ENCODE measurements at places on chromosomes 4 and X.

- DNase-seq, result no peak
Measured at GRCh38 chr4:154616731-154617130, 4.3 kb upstream of the FGG start.

GRCh38 chrX:13007519-13008188, 32.7 kb downstream of the TMSB4X start:
- DNase-seq, result no peak

GRCh38 chrX:39811376-39811775, 286.4 kb downstream of the BCOR start:
- no peak for DNase-seq

DNA sequence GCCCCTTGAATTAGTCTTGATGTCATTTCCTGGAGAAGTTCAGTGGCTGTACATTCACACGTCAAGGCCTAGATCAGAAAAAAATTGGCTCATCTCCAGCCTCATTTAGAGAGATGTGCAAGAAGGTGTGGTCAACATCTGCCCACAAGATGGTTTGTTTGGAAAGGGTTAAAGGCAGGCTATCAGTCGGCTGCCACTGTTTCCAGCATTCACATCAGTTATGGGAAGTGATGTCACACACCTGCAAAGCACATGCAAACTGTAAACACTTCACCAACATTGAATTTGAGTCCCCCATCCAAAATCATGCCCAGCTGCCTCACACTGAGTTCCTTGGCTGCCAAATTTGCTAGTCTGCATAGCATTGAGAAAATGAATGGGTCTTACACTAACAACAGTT, 498.3 kb upstream of the INTU start:
- no peak for DNase-seq

DNA sequence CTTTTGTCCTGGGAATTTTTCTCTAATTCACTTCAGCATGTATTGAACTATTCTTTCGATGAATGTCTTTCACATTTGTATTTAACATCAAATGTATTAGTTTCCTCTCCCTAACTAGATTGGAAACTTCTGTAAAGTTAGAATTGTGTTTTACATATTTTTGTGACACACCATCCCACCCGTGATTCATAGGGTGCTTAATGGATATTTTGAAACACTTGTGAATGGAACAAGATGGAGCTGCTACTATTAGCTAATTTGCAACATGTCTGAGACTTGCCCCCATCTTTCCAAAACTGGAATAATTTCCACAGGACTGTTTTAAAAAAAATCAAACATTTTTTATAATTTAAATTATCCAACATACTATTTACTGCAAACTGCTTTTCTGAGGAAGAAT, 30.2 kb upstream of the GNPDA2 start:
- DNase-seq, result no peak

GRCh38 chr4:125582302-125582701, 267.5 kb downstream of the FAT4 start:
- DNase-seq, result no peak

DNA sequence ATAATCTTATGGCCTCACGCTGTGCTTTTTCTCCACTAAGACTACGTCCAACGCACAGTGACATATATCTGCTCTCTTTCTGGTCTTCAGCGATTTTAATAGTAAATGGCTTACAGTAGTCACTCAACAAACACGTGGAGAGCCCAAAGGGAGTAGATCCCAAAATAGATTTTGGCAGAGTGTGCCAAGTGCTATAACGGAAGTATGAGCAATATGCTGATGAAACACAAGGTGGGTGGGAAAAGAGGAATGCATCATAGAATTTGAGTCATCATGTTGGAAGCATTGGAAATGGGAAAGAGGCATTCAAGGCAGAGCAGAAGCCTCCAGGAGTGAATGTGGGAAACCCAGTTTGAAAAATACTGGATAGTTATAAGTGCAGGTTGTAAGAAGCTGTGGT, 129.1 kb upstream of the LDB2 start:
- no peak for DNase-seq

DNA sequence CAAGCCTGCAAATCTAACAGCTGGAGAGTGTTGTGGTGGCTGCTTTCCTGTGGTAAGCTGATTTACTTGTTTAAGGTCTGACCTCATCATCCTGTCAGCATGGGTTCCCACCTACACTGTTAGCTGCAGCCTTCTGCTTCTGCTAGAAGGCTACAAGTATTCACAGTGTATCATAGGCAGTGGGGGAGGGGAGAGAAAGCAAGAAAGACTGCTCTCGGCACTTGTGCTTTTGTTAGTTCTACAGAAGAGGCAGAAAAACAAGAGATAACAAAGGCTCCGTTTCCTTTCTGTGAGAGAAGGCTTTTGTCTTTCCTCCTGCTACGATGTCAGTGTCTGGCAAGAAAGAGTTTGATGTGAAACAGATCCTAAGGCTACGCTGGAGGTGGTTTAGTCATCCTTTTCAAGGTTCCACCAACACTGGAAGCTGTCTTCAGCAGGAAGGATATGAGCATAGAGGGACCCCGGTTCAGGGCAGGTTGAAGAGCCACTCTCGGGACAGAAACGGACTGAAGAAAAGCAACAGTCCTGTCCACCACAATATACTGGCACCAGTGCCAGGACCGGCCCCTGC, at the start of gene KLHL4:
Gene KLHL4, plus strand, starts transcription at position 232 of the 571 bp plus-strand sequence. Its CDS starts 92 bp downstream, at position 324.
- no peak for DNase-seq

DNA sequence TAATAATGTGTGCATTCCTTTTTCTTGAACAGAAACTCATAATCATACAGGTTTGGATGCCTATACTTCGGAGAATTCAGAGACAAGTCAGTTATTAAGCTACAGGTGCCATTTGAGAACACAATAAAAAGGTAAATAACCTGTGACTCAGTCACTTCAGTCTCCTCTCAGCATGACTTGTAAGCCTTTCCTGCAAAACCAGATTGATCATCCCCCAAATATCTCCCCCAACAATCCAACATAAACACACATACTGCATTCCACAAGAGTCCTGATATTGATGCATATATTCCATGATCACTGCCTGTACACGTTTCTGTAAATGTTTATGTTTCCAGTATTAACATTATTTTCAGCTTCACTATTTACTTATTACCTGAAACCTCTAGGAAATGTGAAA, 110.8 kb downstream of the PWWP3B start:
- DNase-seq, result no peak

DNA sequence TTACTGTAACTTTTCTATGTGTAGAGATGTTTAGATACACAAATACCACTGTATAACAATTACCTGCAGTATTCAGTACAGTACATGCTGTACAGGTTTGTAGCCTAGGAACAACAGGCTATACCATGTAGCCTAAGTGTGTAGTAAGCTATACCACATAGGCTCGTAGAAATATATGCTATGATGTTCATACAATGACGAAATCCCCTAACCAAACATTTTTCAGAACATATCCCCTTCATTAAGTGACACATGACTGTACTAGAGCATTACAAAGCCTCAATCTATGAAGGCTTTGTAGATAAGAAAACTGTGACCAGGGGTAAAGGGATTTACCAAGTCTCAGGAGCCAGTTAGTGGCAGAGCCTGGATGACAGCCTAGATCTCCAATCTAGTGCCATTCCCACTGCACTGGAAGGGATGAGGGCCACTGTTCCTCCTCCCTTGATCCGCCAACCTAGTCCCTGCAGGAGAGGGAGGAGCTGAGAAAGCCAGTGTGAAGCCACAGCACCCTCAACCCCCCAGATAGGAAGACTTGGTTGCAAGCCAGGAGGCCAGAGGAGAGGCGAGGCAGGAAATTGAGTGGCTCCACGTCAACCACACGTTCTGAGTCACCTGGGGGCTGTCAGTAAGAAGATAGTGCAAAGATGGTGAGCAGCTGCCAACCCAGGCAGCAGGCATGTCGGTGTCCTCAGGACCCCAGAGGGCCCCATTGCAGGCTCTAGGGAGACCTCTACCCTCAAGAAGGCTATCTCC, 227.7 kb downstream of the BCOR start:
- DNase-seq, result no peak

DNA sequence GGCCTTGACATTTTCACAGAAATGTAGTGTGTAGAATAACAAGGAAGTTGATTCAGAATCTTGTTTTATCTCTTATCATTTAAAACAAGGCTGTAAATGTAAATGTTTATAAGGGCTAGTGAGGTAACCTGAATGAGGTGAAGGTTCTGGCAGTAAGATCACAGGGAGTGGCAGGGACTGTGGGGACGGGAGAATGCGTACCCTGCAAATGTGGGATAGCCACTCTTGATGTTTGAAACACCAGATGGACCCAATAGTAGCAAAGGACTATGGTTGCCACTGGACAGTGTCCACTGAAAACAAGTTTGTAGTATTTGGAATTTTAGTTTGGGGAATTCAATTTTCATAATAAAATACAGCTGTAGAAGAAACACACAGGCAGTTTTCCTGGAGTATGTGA, 155.3 kb downstream of the FHIP1A start:
- DNase-seq, result no peak

GRCh38 chr4:11397146-11397545, 31.5 kb downstream of the HS3ST1 start:
- DNase-seq, result no peak

- DNase-seq, result no peak
Measured at GRCh38 chrX:70762285-70762684, 146.2 kb downstream of the TEX11 start.

DNA sequence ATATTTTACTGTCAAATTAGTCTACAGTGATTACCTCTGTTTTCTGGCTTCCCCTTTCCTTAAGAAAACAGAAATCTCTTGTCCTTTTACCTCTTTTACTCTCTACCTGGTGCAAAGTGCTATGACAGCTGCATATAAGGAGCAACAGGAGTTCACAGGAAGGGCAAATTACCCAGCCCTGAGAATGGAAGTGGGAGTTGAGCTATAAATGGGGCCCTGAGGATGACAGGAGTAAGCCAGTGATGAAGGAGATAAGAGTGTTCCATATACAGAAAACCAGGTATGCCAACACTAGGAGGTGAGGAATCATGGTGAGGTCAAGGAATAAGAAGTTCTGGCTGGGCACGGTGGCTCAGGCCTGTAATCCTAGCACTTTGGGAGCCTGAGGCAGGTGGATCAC, 4.5 kb upstream of the HSD17B13 start:
- DNase-seq, result no peak

DNA sequence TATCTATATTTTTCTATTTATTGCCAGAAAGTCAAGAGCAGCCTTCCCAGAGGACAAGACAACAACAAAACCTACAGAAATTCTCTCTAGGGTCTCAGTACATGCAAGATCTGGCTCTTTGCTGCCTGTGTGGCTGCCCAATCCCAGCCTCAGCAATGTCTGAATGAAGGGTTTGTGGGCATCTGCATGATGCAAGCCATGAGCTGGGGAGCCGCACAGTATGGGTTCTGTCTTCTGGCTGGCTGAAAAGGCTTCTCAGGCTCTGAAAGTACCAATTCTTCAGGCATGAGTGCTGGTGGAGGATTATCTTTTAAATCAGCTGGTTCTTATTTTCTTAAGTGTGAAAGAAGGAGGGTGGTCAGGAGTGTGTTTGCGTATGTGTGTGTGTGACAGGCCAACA, 104.6 kb downstream of the PDGFRA start:
- DNase-seq, result no peak

DNA sequence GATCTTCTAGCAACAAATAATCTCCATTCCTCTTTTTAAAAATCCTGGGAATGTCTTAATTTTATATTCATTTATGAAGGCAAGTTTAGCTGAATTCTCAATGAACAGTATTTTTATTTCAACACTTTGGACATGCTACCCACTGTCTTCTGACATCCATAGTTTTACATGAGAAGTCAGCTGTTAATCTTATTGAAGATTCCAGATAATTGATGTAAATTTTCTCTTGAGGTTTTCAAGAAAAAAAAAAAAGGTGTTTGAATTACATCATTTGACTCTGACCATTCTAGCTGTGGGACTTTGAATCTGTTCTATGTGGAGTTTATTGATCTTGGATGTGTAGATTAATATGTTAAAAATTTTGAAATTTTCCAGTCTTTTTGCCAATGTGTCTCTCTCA, 28.0 kb downstream of the PDHA2 start:
- DNase-seq, result no peak

- no peak for DNase-seq
Measured at GRCh38 chr4:17618926-17619325, 4.5 kb downstream of the MED28 start.

DNA sequence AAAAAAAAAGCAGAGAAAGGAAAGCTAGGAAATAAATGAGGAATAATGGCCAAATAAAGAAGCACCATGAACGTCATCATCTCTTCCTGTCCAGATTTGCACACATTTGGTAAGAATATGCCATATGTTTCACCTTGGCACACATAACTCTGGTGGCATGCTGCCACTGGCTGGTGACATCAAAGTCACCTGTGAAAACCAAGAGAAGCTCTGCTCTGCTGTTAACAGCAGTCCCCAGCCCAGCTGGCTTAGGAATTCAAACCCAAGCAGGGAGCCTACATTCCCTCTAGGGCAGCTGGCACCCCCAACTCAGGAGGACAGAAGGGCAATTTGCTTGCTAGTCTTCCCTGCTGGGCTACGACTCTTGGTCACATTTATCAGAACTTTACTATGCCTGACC, 77.6 kb downstream of the RASL11B start:
- DNase-seq, result no peak

DNA sequence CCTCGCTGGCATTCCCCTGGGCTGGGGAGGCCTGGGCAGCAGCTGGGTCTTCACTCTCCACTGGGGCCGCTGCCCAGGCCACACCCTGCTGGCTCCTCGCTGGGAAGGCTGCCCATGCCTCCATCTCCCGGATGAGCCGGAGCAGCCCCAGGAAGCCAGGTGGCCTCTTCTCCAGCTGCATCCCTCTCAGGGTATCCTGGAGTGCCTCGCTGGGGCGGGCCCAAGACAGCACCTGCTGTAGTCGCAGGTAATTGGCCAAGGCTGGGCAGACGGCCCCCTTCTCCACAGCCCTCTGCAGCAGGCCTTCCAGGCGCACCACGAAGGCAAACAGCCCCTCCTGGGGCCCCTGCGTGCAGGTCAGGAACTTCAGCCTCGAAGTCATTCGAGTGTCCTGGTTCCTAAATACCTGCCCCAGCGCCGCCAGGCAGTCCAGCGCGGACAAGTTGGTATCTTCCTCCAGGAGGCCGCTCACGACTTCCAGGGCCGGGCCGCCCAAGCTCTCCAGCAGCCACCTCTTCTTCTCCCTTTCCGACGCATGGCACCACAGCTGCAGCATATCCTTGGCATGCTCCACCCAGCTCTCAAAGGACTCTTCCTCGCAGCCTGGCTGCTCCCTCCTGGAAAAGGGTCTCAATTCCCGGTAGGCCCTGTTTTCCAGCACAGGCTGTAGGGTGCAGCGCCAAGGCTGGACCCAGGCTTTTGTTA, 3.7 kb downstream of the PNMA6E start:
- no peak for DNase-seq

GRCh38 chrX:45781901-45782553, 581.4 kb upstream of the DIPK2B start:
- DNase-seq, result no peak

GRCh38 chr4:124111922-124112321, 600.6 kb downstream of the ANKRD50 start:
- no peak for DNase-seq

- no peak for DNase-seq
Measured at GRCh38 chr4:118989098-118990080, 100.7 kb downstream of the SYNPO2 start.

GRCh38 chr4:5781691-5782090, 70.7 kb downstream of the EVC start:
- DNase-seq, result no peak

DNA sequence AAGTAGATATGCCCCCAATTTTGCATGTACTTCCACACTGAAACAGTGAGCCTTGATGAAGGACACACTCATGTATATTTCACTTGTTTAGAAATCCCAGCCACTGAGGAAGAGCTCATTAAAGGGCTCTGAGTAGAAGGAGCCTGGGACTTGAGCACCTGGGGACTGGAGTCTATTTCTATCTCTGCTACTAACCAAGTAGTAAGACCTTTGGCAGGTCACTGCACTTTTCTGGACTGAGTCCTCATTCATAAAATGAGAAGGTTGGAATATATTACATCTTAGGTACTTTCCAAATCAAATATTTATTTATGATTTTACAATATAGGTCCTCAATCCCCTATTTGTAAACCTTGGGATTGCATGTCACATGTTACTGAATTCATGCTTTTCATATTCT, 78.2 kb upstream of the C4orf54 start:
- DNase-seq, result no peak
